ENCODE measurements at places on chromosomes 4 and X.
A peak's percentile ranks its signal among the peaks of the same experiment; 100 is the strongest.

DNA sequence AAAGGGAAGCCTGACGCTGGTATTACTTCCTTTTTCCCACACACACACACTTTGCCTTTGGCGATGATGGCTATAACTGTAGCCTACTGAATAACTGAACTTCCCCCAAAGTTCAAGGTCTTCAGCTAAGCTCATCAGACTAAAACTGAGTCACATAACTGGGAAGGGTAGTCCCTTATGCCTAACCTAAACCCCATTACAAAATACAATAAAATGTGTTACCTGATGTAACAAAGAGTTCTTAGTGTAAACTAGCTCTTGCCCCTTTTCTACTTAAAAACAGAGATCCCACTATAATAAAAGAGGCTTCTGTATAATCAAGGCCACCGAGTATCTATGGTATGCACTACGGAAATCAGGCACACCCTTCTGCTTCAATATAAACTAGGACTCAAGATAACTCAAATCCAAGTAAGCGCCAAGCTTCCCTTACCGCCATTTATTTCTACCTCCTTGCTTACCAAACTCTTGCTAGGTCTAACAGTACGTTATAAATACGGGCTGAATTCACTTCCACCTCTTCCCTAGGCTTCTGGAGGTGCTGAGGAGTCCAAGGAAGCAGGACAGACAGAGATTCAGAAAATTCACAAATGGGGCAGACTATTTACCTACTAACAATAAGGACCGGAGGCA is 2.4 kb downstream of the OTUD4 start:
- DNase-seq, result no peak

GRCh38 chr4:84547211-84547610 is 35.7 kb upstream of the CDS1 start:
- DNase-seq, result no peak

- DNase-seq, result peak; percentile 69
Measured at GRCh38 chr4:151644622-151645021, 116.2 kb downstream of the GATB start.

- DNase-seq, result no peak
Measured at GRCh38 chr4:169272265-169272886, 1.6 kb upstream of the SH3RF1 start.

DNA sequence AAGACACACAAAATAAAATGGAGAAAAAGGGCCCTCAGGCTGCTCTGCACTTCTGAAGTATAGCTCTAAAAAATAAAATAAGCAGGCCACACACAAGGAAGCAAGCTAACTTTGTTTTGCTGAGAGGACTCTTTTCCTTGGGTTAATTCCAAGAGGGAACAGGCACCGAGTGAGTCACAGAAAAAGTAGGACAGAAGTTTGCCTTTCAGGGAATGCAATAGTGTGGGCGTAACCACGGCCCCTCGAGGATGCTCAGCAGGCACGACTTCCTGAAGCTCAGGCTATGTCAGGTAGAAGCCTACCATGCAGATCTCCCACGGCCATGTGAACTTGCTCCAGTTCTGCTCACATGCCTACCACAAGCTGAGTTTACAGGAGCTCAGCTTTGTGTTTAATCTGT is 22.1 kb downstream of the PPP1R2C start:
- DNase-seq, result no peak

GRCh38 chr4:137621056-137621455 is 88.8 kb upstream of the PCDH18 start:
- DNase-seq, result no peak

All from WTC11 (cell line).